Uterus (tissue), 4 donors: ENCODE measurements at places on chromosomes 4 and X.

DNA sequence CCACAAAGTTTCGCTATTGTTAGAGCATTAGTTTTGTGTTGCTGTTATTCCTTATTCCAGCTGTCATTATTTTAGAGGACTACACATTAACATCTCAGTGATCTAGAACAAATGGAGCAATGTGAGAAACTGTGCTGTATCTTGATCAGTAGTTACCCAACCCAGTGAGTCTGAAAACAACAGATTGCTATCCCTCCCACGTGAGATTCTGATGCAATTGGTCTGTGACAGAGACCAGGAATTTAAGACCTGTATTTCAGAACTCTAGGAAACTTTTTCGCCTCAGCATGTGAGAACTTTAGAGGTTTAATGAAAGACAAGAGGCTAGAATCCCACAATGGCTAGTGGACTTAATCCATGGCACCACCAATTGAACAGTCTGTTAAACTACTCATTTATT, 35.7 kb upstream of the CDS1 start:
- H3K27ac ChIP-seq: no peak overlapping the region
- H3K4me1 ChIP-seq: no peaks in the 10 kb centered on the region
- no peak overlapping the region for H3K4me3 ChIP-seq
- DNase-seq: no peak
- H3K36me3 ChIP-seq: no peaks in the 10 kb centered on the region

GRCh38 chrX:151505796-151506195, 57.7 kb upstream of the PASD1 start:
- H3K27me3 ChIP-seq: no peaks in the 10 kb centered on the region
- H3K27ac ChIP-seq: no peak overlapping the region
- H3K36me3 ChIP-seq: no peaks in the 10 kb centered on the region
- no peak overlapping the region for H3K4me3 ChIP-seq
- no peak for DNase-seq

DNA sequence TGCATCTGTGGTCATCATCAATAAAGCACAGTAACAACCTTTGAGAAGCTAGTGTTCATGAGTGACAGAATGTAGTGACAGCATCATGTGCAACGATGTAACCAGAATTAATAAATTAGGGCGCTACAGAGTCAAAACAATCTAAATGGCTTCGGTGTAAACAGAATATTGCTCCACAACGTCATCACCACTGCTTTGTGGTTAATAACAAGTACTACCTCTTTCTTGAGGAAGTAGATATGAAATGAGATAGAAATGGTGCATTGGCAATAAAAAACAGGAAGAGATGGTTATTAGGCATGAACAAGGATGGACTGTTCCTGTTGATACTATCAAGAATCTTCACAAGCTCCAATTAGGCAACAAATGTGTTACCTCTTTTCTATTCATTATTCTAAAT, 8.7 kb upstream of the PDHA2 start:
- no peak overlapping the region for H3K4me3 ChIP-seq
- H3K4me1 ChIP-seq: no peaks in the 10 kb centered on the region
- no peak overlapping the region for H3K27ac ChIP-seq
- H3K27me3 ChIP-seq: no peaks in the 10 kb centered on the region

DNA sequence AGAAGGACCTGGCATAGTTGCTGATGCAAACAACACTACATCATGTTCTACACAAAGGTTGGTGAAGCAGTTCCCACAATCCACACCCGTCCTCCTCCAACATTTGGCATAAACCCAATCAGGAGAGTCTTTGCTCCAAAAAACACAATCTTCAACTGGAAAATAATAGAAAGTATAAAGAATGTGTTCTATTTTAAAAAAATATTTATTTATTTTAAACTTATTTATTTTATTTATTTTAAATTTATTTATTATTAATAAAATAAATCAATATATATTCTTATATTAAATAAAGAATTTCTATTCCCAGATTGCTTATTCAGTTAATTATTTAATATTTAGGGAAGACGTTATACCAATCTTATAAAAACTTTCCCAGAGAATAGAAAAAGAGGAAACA, 1753.7 kb upstream of the AGA start:
- DNase-seq: no peak
- no peaks in the 10 kb centered on the region for H3K27me3 ChIP-seq
- no peaks in the 10 kb centered on the region for H3K36me3 ChIP-seq
- H3K4me1 ChIP-seq: no peaks in the 10 kb centered on the region

GRCh38 chr4:72842323-72842722, 227.2 kb downstream of the COX18 start:
- H3K27me3 ChIP-seq: no peaks in the 10 kb centered on the region
- no peak overlapping the region for H3K4me3 ChIP-seq
- DNase-seq: no peak
- no peaks in the 10 kb centered on the region for H3K36me3 ChIP-seq
- H3K4me1 ChIP-seq: no peaks in the 10 kb centered on the region
- H3K27ac ChIP-seq: no peak overlapping the region

DNA sequence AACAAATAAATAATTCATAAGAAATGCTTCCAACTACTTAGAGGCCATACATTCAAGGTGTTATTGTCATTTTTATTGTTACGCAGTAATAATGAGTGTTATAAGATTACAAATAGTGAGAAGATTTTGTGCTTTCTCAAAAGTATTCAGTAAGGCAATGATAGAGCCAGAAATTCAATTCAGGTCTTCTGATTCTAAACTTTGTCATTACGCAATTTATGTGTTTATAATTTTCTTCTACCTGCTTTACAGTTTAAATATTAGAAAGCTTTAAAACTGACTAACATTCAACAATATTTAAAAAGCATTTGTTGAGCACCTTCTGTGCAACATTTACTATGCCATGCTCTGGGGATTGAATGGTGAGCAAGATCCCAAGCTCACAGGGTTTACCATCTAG, 183.4 kb upstream of the ETNPPL start:
- no peaks in the 10 kb centered on the region for H3K27me3 ChIP-seq
- no peak for DNase-seq
- H3K4me1 ChIP-seq: no peaks in the 10 kb centered on the region
- H3K4me3 ChIP-seq: no peak overlapping the region

DNA sequence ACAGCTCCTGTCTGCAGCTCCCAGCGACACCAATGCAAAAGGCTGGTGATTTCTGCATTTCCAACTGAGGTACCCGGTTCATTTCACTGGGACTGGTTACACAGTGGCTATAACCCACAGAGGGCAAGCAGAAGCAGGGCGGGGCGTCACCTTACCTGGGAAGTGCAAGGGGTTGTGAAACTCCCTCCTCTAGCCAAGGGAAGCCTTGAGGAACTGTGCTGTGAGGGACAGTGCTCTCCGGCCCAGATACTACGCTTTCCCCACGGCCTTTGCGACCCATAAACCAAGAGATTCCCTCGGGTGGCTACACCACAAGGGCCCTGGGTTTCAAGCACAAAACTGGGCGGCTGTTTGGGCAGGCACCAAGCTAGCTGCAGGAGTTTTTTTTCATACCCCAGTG, 218.9 kb downstream of the PPP3CA start:
- H3K4me1 ChIP-seq: no peaks in the 10 kb centered on the region
- H3K27me3 ChIP-seq: no peaks in the 10 kb centered on the region
- no peak overlapping the region for H3K4me3 ChIP-seq
- no peaks in the 10 kb centered on the region for H3K36me3 ChIP-seq
- no peak overlapping the region for H3K27ac ChIP-seq
